Renal cortical epithelial cell (primary cell): ENCODE measurements at places on chromosomes 1 and 21. TPM values are rescaled to one million over a fixed set of nuclear protein-coding genes. Genes with fewer than 3 reads are reported as not detected.

- peak; percentile 40 for DNase-seq
Measured at GRCh38 chr1:172041742-172042141, 200.4 kb downstream of the DNM3 start.

DNA sequence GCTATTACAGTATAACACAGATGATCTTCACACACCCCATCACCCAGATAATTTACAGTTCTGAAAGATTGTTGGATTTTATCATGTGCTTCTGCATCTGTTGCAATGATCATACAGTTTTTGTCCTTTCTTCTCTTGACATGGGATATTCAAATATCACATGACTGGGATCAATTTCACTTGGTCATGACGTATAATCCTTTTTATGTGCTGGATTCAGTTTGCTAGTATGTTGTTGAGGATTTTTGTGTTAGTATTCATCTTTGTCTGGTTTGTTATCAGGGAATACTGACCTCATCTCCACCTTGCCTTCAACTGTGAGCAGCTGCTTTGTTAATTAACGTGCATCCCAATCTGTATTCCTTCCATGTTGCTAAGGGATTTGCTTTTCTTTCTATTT lies 44.7 kb upstream of the DISC1 start:
- no peak for DNase-seq

DNA sequence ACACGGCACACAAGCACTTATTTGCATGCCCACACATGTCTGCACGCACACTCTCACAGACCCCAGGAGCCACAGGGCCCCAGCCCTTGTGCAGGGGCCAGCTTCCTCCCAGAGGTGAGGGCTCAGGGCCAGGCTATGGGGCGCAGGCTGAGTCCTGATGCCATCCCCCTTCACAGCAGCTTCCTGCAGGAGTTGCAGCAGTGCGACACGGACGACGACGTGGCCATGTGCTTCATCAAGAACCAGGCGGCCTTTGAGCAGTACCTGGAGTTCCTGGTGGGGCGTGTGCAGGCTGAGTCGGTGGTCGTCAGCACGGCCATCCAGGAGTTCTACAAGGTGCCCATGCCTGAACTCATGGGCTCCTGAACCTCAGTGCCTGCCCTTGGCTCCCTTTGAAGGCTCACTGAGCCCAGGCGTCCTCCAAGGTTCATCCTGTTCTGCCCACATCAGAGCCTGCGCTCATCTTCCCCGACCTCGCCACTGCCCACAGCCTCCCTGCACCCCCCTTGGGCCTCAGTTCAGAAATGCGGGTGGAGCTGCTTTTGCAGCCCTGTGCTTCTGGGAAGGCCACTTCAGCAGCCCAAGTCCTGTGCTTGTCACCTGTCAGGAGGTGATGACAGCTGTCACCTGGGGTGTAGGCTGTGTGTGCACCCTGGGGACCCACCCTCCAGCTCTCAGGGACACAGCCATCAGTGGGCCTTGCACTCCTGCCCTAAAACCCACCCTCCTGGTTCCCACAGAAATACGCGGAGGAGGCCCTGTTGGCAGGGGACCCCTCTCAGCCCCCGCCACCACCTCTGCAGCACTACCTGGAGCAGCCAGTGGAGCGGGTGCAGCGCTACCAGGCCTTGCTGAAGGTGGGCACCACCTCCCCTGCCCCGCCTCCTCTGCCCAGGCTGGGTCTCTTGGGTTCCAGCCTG lies 66.6 kb downstream of the TRIM11 start:
- no peak for DNase-seq

DNA sequence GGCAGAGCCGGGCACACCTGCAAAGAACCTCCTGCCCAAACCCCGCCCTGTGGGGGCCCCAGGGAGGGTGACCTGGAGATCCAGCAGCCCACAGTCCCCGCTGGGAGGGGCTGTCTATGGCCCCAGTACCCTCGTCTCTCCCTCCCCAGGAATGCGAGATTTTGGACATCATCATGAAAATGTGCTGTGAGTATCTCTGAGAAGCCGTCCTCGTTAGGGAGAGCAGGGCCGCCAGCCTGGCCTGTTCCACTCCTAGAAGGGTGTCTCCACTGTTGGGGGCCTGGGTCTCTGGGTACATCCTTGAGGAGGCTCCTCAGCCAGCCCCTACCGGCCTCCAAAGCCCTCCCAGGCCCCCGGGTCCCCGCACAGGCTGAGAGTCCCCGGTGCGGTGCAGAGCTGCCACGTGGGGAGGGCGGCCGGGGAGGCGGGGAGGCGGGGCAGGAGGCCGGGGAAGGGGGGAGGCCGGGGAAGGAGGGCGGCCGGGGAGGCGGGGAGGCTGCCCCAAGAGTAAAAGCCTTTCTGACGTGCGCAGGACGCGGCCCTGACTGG lies 18.7 kb downstream of the COL6A1 start:
- DNase-seq, result no peak

- DNase-seq, result peak; percentile 78
Measured at GRCh38 chr1:200670242-200671118, 773 bp upstream of the DDX59 start.

GRCh38 chr21:42056468-42056867 lies 14.6 kb upstream of the UMODL1 start:
- DNase-seq, result no peak

- DNase-seq, result no peak
Measured at GRCh38 chr1:68401506-68401905, 48.2 kb downstream of the RPE65 start.

DNA sequence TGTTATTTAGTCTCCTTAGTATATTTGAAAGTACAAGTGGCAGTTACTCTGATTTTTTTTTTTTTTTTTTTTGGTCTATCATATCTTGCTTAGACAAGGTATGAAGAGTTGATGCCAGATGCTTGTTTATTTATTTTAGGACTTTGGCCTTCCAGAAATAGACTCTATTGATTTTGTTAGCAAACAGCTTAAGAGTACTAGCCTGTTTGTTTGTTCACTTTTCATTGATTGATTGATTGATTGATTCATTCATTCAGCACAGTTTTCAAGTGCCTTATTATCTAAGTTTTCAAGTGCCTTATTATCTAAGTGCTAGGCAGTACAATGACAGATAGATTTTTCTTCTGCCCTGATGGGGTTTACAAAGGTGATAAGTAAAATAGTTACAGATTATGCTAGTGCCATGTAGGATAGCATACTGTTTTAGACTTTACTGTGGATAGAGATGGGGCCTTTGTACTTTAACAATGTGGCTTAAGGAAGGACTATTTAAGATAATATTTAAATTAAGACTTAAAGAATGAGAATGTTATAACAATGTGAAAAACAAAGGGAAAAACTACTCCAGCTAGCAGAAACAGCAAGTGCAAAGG lies 50.5 kb downstream of the MTF2 start:
- no peak for DNase-seq

- no peak for DNase-seq
Measured at GRCh38 chr1:103275725-103276124, 167.4 kb upstream of the COL11A1 start.

DNA sequence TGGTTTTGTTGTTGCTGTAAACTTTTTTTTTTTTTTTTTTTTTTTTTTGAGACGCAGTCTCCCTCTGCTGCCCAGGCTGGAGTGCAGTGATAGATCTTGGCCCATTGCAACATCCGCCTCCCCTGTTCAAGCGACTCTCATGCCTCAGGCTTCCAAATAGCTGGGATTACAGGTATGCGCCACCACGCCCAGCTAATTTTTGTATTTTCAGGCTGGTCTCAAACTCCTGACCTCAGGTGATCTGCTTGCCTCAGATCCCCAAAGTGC lies 78.9 kb upstream of the SLC45A1 start:
- peak; percentile 65 for DNase-seq

DNA sequence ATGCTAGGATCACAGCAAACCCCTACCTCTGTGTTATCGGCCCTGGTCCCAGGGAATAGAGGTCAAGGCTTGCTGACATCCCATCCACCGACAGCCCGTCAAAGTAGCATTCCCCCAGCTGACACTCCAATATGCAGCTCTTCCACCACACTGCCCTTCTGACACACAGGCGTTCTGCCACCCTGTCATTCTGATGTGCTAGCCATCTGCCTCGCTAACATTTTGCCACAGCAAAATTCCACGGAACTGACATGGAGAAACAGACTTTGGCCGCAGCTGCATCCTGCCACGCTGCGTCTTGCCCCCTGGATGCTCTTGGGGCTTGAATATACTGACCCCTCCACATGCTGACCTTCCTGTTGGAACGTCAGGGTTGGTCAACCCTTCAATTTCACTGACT lies 163.2 kb upstream of the CSF3R start:
- no peak for DNase-seq

GRCh38 chr1:69328186-69328585 lies 239.5 kb upstream of the LRRC7 start:
- no peak for DNase-seq

- DNase-seq, result no peak
Measured at GRCh38 chr1:18486195-18486594, 5.5 kb downstream of the KLHDC7A start.

DNA sequence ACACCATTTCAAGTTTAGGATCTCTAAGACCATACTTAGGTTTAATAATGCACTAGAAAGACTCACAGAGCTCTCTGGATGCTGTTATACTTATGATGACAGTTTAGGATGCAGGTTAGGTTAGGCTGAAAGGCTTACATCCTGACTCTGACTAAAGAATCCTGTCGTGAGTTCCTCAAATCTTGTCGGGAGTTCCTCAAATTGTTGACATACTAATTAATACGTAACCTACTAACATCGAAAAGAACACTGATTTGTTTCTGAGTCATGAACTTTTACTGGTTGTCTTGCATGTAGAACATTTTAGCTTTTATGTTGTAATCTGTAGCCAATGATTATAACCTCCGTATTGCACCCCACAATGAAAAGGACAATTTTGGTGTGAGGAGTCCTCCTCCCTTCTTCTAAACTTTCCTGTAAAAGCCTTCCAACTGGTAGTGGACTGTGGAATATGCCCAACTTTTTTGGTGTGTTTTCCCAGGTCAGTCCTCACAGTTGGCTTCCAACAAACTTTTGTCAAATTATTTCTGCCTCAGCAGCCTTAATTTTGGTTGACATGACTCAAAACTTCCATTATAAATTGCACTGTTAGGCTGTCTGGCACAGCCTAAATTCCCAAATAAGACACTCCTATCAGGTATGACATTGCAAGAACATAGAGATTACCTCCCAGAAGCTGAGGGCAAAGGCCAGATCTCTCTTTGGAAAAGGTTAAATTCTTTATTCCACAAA lies 107.9 kb upstream of the PALMD start:
- peak; percentile 77 for DNase-seq

- no peak for DNase-seq
Measured at GRCh38 chr1:76928522-76928921, 61.2 kb downstream of the ST6GALNAC5 start.

DNA sequence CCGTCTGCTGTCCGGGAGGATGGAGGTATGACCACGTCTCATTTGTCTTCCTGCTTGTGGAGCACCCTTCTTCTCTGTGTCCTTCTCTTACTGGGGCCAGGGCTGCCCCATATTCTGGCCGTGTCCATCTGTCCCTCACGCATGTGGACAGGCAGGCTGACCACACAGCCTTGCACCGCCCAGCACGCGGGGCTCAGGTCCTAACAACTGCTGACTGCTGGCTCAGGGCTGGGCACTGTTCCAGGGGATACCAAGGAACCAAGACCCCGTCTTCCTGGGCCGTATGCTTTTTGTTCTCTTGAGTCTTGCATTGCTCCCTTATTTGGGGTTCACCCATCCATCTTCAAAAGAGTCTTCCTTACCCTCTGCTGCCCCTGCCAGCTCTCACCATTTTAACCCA lies 17.5 kb upstream of the SPSB1 start:
- DNase-seq, result no peak

DNA sequence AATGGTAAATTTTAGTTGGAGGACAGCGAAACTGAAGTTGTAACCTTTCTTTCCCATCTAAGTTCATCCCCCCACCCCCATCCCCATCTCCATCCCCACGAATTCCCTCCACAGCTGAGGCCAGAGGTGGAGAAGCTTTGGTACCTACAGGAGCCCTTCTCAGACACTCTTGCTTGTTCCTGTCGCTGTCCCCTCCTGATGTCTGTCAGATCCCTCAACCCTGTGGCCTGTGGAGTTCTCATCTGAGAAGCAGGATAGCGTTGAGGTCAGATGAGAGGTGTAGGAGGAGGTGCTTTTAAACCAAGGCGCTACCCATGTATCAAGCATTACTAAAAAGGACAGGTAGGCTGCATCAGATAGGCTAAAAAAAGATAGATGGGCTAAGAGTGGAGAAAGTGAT lies 769 bp downstream of the NTPCR start:
- no peak for DNase-seq

DNA sequence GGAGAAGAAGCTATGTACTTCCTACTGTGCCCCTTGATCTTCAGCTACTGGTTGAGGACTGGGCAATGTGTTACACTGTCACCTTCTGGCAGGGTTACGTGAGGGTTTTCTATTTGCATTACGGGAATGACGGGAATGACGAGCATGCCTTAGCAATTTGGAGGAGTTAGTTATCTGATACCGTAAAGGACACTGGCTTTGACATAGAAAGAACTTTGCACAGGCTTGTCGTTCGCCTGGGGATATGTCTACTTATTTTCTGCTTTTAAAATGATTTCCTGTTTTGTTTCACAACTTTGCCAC lies 19.8 kb upstream of the ACBD6 start:
- DNase-seq, result no peak

Gene APOBEC4
- total RNA-seq, result not detected in 2 replicates

Gene CRYAA
- total RNA-seq, result not detected in 2 replicates

Gene ALX3
- not detected in 2 replicates for total RNA-seq

Gene TMEM269
- not detected in 2 replicates for total RNA-seq

Gene FHAD1
- 1.3 TPM in 1 of 2 replicates, not detected in the other for total RNA-seq

Gene PTPRF
- 128 and 259 TPM in 2 replicates for total RNA-seq

Gene DMRTA2
- total RNA-seq, result 0.05 TPM in 1 of 2 replicates, not detected in the other
